GM13977 (cell line): ENCODE measurements at places on chromosomes 16 and 17.

GRCh38 chr17:74240618-74241205 lies 27.3 kb downstream of the TTYH2 start:
- no peak for DNase-seq

DNA sequence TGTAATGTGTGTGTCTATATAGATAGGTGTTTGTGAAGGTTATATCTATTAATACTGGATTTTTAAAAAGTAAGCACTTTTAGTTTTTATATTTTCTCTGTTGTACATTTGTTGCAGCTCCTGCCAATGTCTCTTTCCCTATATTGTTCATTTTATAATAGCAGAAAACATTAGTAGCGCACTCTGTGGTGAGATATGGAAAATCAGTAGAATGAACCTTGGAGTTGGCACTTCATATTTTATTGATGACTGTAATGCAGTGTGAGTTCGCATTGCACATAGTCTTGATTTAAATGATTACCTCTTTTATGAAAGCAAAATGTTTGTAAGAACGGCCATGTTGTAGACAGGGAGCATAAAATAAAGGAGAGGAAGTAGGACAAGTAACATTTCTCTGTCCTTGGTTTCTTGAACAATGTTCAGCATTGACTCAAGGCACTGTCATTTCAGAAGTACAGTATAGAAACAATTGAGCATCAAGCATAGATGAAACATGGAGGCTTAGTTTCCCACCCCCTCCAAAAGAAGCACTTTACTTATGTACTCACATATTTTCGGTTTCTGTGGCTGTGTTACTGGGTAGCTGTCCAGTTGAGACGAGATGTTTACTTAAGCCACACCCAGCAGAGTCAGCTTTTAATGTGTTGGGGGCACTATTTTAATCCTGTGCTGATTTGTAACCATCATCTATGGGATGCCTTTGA lies 74.0 kb downstream of the TANC2 start:
- peak; percentile 10 for DNase-seq

- DNase-seq: no peak
Measured at GRCh38 chr17:5513628-5514027, 27.3 kb downstream of the MIS12 start.

- DNase-seq: no peak
Measured at GRCh38 chr17:48244121-48244711, 136.7 kb downstream of the SNX11 start.

GRCh38 chr17:59893676-59894100 lies 767 bp downstream of the RPS6KB1 start:
- peak; percentile 31 for DNase-seq

DNA sequence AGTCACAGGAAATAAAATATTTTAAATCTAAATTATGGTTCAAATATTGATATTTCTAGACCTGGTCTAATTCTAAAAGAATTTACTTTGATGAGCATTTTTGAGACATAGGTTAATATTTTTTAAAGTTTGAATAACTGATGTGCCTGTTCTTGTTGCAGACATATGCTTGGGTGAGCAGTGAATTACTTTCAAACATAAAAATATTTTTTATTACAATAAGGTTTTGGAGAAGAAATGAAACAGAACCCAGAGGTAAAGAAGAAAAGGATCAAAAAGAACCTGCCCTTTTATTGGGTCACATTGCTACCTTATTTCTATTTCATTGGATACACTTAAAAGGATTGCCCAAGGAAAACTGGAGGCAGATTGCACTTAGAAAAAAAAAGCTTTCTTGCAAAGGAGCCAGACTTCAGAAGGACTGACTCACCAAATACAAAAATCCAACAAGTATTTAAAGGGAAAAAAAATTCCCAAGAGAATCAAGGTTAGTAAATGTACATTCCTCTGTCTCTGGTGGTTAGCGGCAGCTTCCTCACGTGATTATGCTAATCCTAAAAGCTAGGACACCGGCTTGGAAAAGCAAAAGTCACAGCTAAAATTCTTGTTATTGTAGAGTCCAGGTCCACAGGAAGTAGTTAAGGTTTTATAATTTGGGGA lies 18.5 kb downstream of the ENPP7 start:
- DNase-seq: no peak

GRCh38 chr17:35548978-35549377 lies 11.5 kb upstream of the SLFN12L start:
- no peak for DNase-seq

GRCh38 chr17:42050393-42051012 lies at the start of gene C17orf113:
Gene C17orf113, minus strand, starts transcription at chr17:42050601. Its CDS starts 7,225 bp downstream, at chr17:42043376.
- DNase-seq: peak; percentile 89

- no peak for DNase-seq
Measured at GRCh38 chr17:47730681-47731080, 2.4 kb upstream of the TBX21 start.

DNA sequence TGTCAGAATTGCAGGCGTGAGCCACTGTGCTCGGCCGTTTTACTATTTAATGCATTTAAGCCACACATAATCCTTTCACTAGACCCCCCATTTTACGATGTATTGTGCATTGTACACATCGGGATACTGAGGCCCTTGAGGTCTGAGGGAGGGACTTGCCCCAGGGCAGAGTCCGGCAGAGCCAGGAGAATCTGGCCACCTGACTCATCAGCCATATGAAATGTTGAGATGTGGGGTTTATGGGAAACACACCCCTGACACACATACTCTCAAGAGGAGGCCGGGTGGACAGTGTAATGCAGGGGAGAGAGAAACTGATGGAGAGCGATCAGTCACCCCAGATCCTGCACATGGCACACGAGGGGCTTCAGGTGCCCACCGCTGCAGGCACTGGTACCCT lies 196.6 kb downstream of the ZNF423 start:
- no peak for DNase-seq

GRCh38 chr17:44002141-44002848 lies 2.1 kb upstream of the NAGS start:
- DNase-seq: no peak

DNA sequence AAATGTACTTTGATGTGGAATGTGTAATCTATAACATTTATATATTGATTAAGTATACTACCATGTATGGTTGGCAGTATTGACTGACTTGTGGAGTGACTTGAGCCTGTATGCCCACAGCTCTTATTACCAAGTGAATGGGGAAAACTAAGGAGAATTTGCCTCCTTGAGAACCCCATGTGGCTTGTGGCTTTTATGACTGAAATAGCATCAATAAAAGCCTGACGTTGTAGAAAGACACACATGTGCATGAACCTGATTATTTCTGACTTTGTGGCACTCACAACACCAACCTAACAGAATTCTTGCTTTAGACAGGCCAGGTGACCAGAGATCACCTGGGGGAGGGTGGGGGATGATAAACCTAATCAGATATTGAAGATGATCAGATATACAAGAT lies 2.1 kb upstream of the LRRC75A start:
- no peak for DNase-seq

GRCh38 chr17:81641825-81642489 lies 5.0 kb downstream of the TSPAN10 start:
- no peak for DNase-seq

DNA sequence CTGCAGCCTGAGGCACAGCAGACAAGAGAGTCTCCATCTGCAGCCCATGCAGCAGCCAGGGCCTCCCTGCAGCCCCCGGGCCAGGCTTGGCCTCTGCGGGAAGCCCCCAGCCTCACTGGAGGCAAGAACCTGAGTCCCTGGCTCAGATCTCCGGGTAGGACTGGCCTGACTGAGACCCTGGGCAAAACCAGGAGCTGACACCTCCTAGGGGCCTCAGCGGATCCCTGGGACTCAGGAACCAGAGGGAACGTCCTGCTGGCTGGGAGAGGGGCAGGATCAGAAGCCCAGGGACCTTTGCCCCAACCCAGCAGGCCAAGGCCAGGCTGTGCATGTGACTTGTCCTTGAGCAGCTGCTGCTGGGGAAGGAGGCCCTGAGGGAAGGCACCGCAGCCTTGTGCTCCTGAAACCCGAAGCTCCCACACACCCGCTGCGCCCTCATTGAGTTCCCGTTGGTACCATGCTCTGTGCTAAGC lies 1.7 kb upstream of the PRSS21 start:
- DNase-seq: no peak

DNA sequence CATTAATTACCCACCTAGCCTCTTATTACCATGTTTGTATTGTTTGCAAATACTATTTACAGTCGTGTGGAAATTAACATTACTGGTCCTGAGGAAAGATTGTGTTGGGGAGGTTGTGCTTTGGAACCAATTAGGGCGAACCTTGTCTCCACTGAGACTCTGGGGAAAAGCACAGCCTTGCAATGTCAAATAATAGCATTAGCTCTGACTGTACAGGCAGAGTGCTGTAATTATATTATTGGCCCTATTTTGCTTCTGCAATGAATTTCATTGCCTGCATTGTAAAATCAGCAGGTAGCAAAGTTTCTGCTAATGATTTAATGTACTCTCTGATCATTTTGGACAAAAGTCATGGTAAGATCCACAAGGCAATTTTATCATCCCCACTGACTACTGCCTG lies 97.0 kb downstream of the WWOX start:
- no peak for DNase-seq

DNA sequence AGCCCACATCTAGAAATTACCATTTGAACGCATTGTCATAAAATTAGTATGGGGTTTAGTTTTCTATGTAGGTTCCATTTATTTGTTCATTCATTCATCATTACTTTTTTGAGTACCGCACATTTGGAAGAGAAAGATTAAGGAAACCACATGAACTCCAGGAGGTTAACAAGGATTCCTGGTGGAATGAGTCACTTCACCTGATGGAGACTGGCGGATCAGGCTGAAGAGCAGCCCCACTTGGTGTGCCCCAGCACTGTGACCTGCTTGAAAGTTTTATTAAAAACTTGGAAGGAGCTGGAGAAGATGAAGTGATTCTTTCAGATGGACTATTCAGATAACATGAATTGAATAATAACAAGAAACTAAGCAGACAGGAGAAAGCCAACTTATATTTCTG lies 293.6 kb upstream of the CDH11 start:
- no peak for DNase-seq

DNA sequence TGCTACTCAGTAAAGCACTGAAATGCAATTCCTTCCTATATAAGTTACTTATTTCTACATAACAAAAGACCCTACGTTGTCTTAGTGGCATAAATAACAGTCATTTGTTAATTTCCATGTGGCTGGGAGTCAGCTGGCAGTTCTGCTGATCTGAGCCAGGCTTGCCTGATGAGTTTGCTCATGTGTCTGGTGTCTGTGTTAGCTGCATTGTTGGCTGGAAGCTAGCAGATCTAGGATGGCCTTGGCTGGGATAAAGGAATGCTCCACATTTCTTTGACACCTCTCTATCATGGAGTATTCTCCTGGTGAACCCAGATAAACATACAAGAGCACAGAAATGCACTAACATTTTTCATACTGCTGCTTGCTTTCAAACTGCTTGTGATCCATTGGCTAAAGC lies 264.4 kb upstream of the MON1B start:
- DNase-seq: no peak

GRCh38 chr17:50961282-50962220 lies 95.4 kb upstream of the TOB1 start:
- DNase-seq: no peak

GRCh38 chr16:86517652-86518258 lies 7.4 kb downstream of the FOXF1 start:
- peak; percentile 77 for DNase-seq

- DNase-seq: no peak
Measured at GRCh38 chr16:51072591-51072990, 78.5 kb downstream of the SALL1 start.

- DNase-seq: no peak
Measured at GRCh38 chr16:61730997-61731396, 305.2 kb downstream of the CDH8 start.

- no peak for DNase-seq
Measured at GRCh38 chr16:69663846-69664245, 62.5 kb downstream of the NQO1 start.

DNA sequence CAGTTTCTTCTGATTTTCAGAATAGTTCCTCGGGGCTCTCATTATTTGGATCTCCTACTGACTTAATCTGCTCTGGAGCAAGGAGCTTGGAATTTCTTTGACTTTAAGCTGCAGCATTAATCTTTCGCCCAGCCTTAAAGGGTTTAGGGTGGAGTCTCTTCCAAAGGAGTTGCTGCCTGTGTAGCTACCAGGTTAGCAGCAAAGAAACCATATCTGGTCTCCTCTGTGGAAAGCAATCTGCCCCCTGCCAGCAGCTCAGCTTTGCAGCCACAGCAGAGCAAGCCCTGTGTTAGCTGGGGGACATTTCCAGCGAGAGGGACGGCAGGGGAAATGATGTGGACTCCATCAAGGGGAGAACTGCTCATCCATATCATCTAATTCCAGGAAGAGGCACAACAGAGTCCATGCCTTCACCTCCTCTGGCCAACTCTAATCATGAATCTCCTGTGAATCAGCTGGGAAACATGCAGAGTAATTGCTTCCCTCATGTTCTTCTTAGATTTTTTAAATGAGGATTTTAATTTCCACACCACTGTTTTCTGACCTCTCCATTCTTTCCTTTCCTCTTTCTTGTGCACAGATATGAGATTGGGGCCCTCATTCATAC lies 827.6 kb upstream of the CA10 start:
- DNase-seq: no peak

- DNase-seq: no peak
Measured at GRCh38 chr17:21381076-21381706, 5.0 kb downstream of the KCNJ12 start.

DNA sequence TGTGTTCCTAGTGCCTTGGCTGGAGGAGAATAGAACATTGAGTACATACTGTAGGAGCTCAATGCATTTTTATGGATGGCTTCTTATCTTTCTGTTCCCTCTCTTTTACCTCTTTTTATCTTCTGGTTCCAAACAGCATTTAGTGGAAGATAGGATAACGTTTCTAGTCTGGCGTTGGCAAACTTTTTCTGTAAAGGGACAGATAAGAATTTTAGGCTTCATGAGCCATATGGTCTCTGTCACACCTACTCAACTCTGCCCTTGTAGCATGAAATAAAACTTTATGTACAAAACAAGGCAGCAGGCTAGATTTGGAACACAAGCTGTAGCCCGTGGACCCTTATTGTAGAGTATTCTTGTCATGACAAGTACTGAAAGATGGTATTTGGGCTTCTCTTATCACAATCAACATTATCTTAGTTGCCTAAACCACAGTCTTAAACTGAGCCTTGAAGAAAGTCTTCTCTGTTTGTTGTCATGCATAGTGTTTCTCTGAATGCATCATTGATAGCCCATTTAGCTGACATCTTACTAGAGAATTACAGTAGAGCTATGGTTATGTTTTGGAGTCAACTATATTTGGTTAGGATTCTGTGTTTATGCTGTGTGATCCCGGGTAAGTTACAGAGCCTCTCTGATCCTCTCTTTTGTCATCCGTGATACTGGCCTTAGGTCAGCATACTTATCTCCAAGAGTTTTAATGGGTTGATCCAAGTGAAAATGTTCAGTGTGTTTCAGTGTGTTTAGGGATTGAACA lies 80.2 kb downstream of the HS3ST4 start:
- no peak for DNase-seq

GRCh38 chr16:88903267-88903666 lies 36.8 kb upstream of the PABPN1L start:
- DNase-seq: no peak

- DNase-seq: peak; percentile 82
Measured at GRCh38 chr16:85750827-85751697, at the start of gene C16orf74. Gene C16orf74, minus strand, starts transcription at chr16:85751096. Its CDS starts 15,879 bp downstream, at chr16:85735217.

- DNase-seq: no peak
Measured at GRCh38 chr17:73555199-73555960, 88.9 kb downstream of the SDK2 start.
